Smooth muscle cell of the umbilical artery (primary cell): ENCODE measurements at places on chromosomes 1 and 21. TPM values are rescaled to one million over a fixed set of nuclear protein-coding genes. Genes with fewer than 3 reads are reported as not detected.

Gene FOXD2
- 0.05 TPM in 1 of 2 replicates, not detected in the other for total RNA-seq

Gene OR6K3
- not detected in 2 replicates for total RNA-seq

Gene PKN2
- total RNA-seq, result 25.8 and 41.1 TPM in 2 replicates

Gene MNDA
- total RNA-seq, result not detected in 2 replicates

Gene OR10J1
- total RNA-seq, result not detected in 2 replicates

Gene TRIM63
- not detected in 2 replicates for total RNA-seq

Gene TFF1
- total RNA-seq, result not detected in 2 replicates

Gene OR6N1
- not detected in 2 replicates for total RNA-seq
